ENCODE measurements at places on chromosomes 6 and 20.

GRCh38 chr6:130070326-130070725, 51.9 kb downstream of the L3MBTL3 start:
- DNase-seq = no peak

DNA sequence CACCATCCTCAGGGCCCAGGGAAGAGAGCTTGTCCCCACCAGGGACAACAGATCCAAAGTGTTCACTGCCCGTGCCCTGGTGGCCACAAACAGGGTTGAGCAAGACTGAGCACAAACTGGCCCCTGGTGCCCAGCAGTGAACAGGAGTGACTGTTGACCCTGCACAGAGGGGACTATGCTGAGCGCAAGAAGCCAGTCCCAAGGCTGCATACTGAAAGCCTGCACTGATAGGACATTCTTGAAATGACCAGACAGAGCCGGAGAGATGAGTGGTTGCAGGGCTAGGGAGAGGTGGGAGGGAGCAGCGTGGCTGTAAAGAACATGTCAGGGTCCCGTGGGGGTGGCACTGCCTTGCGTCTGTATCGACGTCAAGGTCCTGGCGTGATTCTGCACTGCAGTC, 2.9 kb upstream of the FNDC11 start:
- DNase-seq = no peak

GRCh38 chr6:146851837-146852236, 253.1 kb downstream of the ADGB start:
- DNase-seq = no peak

DNA sequence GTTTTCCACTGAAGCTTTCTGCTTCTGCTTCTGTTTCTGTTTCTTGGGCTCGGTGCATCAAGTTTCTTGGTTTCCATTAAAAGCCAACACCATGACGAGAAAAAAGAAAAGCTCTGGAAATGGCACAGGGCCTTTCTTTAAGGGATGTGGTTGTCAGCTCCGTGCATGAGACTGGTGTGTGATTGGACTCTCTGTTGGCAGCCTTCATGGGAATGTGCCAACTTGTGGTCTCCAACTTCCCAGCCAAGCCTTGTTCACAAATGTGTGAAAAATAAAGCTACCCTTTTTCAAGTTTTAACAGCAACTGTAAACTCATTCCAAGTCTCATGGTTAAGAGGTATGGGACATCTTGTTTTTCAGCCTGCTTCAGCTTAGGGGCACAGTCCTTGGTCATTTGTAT, 68.7 kb upstream of the CST7 start:
- no peak for DNase-seq

DNA sequence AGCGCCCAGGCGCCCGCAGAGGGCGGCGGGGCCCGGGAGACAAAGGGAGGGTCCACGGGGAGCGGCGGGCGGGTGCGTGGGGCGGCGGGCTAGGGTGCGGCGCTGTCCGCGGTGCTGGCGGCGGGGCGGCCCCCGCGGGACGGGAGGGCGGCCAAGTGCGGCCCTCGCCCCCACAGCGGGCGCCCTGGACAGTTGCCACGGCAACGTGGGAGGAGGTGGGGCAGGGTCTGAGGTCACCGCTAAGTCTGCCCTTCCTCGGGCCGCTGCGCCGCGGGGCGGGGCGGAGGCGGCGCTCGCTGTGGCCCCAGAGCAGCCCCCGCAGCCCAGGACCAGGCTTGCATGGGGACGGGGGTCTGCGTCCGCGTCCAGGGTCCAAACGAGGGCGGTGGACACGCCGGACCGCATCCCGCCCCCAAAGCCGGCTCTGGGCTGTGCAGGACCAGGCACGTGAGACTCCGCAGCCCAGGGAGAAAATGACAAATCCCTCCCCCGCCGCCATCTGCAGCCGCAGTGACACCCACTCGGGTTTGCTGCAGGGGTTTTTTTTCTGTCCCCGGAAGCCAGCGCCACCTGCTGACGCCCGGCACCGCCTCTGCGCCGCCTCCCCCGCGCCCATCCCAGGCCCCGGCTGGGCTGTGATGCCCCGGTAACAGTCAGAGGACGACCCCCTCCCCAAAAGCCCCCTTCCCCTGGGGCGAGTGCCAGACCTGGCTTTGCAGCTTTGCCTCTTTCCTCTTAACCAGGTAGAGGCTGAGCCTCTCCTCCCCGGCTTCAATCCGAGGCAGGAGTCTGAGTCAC, 36.8 kb downstream of the YTHDF1 start:
- DNase-seq = peak; percentile 69

DNA sequence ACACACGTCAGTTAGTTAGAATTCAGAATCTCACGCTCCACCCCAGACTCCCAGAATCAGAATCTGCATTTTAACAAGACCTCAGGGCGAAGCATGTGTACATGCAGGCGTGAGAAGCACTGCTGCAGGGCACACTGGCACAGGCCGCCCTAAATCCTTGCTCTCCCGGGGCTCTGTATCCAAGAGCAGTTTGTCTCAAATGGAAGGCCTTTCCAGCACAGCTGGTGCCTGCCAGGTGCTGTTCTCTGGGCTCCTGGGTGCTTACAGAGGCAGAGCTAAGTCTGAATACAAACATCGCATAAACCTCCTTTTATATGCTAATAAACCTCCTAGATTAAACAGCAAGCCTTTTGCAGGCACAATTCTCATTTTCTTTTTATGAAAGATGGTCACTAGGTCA, 119.1 kb upstream of the CD93 start:
- no peak for DNase-seq

GRCh38 chr6:97939440-97940168, 656.6 kb upstream of the MMS22L start:
- no peak for DNase-seq

GRCh38 chr6:6218759-6219085, 101.7 kb downstream of the F13A1 start:
- DNase-seq = no peak

- no peak for DNase-seq
These were observed 23.8 kb upstream of the FAM50B start for GRCh38 chr6:3825331-3825831.

DNA sequence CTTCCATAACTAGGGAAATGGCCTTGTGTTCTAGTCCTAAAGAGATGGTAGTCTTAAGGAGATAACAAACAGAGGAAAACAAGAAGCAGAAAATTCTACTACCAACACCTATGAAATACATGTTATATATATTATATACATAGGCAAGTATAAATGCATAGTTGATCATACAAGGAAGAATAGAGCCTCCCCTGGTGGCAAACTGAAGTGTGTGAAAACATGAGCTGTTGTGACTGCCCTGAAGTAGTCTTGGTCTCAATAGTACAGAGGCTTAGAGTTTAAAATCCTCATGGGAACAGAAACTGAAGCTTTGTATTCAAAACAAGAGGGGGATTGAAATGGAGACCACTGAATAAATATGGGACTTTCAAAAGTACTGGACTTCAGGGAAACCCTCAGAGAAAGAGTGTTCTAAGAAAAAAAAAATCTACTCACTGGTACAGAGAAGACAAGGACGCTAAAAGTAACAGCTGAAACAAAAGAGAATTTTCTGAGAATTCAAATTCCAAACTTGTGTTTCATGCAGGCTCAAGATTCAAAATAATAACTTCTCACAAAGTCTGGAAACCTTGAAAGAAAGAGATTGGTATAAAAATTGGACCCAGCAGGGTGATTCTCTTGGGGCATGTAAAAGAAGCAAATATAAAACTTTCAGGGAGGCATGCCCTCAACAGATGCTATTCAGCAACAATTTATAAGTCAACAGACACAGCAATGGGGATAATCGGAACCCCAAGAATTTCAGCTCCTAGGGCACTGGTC, 59.7 kb upstream of the SAMD3 start:
- DNase-seq = peak; percentile 19

DNA sequence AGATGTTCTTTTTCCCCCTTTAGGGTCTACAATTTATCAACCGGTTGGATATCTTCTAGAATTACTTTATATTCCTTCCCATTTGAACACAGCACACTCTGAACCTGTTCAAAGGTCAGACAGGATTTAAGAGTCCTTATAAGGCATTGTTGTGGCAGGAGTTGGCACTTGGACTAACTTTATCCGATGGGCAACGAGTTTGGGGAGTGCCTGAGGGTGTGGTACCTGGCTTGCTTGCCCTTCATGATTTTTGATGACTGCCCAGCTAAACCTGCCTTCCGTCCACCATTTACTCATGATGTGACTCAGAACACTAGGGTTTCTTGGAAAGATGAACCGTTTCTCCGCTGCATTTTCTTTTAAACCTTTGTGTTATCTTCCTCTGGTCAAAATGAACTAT, 285.2 kb downstream of the FOXC1 start:
- DNase-seq = no peak

- DNase-seq = no peak
These were observed 68.7 kb downstream of the COL19A1 start for GRCh38 chr6:69935079-69935478.

- DNase-seq = no peak
These were observed 30.9 kb downstream of the TMEM200A start for GRCh38 chr6:130396722-130397121.

DNA sequence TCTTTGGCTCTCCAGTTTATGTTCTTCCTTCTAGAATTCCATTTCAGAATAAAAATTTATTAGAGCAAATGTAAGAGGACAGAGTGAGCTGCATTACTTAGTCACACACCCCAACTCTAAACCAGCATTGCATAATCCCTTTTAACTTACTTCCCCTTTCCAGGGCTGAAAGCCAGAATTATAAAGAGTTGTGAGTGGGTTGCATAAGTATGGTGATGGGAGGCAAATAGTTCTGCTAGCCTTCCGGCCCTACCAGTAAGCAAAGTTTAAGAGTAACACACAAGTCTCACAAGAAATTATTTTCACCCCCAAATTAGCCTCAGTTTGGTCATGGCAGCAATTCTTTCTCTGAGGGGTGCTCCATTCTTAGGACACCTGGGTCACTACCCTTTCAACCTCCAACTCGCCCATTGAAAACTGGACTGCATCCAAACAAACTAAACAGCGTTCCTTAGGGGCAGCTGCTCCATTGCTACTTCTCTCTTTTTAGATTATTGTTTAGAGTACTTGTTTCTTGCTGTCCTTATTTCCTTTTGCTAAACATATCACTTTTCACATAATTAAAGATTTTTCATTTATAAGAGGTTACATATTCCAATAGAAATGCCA, 1.6 kb downstream of the KIAA0408 start:
- peak; percentile 8 for DNase-seq

- no peak for DNase-seq
These were observed 247.8 kb downstream of the FNDC1 start for GRCh38 chr6:159416891-159417560.

DNA sequence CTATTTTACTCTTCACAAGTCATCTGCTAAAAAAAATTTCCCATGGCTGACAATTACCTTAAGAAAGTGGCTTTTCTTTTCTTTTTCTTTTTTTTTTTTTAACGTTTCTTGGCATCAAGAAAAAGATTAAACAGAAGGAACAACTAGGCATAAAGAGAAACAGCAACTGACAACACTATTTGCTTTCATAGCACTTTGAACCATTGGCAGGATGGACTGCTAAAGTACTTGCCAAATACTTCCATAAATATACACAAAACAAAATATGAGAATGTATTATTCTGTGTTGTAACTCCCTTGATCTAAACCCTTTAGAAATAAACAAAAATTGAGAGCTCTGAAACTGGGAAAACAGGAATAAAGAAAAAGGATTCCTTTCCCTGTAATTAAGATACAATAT, 20.0 kb upstream of the PLN start:
- no peak for DNase-seq

GRCh38 chr6:170545405-170545804, 7.7 kb downstream of the PSMB1 start:
- DNase-seq = no peak

DNA sequence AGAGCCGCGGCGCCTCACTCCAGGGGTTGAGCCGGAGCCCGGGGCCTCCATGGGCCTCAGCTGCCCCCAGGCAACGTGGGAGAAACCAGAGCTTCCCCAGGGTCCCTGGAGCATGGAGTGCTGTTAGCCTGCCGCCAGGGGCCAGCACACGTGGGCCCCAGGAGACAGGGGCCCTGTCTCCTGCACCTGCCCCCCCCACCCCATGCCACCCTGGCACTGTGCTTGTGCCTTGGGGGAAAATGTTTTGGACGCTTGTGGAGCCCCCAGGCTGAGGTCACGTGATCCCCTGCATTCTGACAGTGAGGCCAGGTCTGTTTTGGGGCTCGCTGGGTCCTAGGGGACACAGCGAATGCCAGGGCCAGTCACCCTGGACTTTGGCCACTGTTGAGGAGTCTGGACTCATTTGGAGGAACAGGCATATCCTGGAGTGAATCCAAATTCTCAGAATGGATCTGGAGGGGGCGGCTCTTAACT, 30.2 kb upstream of the MPC1 start:
- DNase-seq = no peak

GRCh38 chr20:53216478-53216855, 244.3 kb downstream of the TSHZ2 start:
- no peak for DNase-seq

DNA sequence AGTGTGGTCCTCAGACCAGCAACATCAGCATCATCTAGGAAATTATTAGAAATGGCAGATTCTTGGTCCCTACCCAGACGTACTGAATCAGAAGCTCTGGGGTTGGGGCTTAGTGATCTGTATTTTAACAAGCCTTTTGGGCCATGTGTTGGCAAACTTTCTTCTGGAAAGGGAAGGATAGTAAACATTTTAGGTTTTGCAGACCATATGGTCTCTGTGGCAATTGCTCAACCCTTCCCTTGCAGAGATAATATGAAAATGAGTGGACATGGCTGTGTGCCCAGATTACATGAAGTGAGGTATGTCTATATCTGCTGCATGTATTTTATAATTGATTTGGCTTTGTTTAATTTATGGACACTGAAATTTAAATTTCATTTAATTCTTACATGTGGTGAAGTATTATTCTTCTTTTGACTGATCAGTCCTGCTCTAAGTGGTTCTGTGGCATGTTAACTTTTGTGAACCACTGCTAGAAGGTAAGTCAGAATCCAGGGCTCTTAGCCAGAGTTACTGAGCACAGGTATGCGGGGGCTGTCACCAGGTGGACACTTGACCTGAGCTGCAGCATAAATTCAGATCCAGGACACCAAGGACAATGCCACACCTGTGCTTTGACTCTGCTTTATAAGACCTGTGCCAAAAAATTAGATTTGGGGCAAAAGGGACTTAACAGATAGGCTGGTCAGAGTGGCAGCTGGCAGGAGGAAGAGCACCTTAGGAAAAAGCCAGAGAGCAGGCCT, 43.2 kb downstream of the LY86 start:
- DNase-seq = no peak

- DNase-seq = no peak
These were observed 279.2 kb upstream of the FERMT1 start for GRCh38 chr20:6401893-6402557.

GRCh38 chr6:142395266-142395665, 93.5 kb downstream of the ADGRG6 start:
- no peak for DNase-seq

DNA sequence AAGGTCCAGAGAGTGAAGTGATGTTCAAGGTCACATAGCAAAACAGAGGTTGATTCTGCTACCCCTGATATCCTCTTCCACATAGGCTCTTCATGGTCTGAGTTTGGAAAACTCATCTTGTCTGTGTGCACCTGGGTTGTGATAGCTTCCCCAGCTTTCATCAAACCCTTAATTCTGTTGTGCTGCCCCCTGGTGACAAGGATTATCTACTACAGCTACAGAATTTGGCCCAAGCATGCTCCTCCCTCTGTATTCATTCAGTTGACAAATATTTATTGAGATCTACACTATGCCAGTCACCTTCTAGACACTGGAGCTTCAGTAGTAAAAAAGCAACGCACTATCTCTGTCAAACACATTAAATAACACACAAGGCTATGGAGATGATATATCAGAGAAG, 50.4 kb downstream of the SMPDL3A start:
- DNase-seq = peak; percentile 45

GRCh38 chr20:53052380-53052779, 80.2 kb downstream of the TSHZ2 start:
- no peak for DNase-seq

- no peak for DNase-seq
These were observed 187.9 kb downstream of the TENT5A start for GRCh38 chr6:81564470-81565068.

Measured in CD4-positive, alpha-beta T cell treated with Interleukin-1 beta for 1 hour (primary cell).